HEK293T (cell line): ENCODE measurements at places on chromosomes 11 and 22.

DNA sequence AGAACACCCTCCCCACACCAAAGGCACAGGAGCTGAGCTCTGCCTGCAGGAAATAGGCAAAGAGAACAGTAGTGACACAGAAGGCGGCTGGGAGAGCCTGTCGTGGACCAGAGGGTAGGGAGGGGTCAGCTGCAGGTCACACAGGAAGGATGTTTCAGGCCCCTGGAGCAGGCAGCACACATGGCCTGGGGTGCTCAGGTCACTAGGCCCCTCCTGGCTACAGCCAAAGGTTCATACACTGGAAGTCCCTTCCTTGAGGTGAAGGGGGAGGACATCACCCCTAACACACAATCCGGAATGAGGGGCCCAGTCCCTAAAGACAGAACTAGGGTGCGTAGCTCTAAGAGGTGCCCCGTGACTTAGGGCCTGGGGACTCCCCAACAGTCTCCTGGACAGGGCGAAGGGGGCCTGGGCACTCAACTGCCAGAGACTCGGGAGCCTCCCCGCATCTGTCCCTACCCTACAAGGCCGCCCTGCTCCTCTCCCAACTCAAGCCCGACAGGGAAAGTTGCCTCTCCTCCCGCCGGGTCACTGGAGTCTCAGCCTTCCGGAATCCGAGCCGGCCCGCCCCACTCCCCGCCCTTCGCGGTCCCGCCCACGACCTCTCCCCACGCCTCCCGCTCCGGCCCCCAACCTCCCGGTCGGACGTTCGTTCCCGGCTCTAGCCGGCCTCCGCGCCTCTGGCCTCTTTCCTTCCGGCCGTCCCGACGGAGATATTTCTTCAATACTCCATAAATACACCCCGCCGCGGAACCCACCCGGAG is at the start of gene CYB5R2:
CYB5R2 (minus strand) TSS at position 541 of the 764 bp plus-strand sequence. CDS start 675 bp downstream, outside the sequence.
- DNase-seq = no peak

- no peak for DNase-seq
These were observed 404 bp downstream of the DCHS1 start for GRCh38 chr11:6655020-6655789.

DNA sequence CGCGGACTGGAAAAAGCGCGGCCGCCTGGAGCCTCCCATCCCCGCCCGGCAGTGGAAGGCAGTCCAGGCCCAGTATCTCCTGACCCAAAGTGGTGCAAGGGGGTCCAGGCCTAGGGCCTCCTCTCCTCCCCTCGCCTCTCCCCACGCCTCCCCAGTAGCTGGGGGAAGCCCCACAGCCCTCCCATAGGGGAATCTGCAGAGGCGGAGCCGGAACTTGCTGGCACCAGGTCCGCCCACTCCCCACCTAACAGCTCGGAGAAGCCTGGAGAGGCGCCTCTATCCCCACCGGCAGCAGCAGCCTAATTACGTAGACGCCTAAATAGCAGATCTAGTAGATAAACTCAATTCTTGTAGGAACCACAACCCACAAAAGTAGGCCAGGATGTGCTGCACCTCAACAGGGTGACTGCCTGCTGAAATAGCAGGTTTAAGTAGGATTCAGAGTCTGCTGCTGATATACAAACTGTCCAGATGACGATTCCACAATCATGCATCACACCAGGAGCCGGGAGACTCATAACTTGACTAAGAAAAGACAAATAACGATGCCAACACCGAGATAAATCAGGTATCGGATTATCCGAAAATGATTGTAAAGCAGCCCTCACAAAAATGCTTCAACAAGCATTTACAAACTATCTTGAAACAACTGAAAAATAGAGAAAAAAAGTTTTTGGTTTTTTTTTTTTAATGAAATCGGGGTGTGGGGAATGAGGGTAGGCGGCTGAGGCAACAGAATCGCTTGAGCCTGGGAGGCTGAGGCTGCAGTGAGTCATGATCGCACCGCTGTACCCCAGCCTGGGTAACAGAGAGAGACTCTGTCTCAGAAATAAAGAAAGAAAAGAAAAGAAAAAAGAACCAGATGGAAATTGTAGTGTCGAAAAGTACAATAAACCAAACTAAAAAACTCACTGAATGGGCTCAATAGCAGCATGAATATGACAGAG is 11.4 kb upstream of the BRD1 start:
- DNase-seq = peak; percentile 30

- DNase-seq = no peak
These were observed 13.4 kb downstream of the DGCR2 start for GRCh38 chr22:19108807-19109197.

GRCh38 chr11:75103380-75104026 is 6.8 kb upstream of the OR2AT4 start:
- no peak for DNase-seq

DNA sequence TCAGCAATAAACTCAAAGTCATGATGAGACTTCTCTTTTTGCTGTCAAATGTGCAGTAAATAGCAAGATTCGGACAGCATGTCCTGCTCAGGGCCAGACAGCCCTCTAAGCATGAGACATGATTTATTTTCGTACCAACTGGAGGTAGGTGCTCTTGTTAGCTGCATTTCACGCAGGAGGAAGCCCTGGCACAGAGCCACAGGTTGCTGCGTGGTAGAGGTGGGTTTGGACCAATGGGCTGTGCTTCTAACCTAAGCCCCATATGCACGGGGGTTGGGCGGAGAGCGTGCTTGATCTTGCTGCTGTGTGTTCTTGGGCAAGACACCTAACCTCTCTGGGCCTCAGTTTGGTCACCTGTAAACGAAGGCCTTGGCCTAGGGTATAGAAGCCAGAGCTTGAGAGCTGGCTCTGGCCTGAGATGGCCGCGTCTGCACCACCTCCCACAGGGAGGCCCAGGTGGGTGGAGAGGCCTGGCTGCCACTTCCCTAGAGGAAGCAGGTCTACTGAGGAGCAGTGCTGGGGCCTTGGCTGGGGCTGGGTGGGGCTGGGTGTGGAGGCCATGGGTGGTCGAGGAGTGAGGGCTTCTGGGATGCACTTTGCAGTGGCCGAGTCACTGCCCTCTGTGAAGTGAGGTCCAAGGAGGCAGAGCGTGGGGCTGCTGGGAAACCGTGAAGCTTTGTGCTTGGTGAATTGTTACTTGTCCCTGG is 38.5 kb upstream of the GRAMD4 start:
- DNase-seq = no peak

DNA sequence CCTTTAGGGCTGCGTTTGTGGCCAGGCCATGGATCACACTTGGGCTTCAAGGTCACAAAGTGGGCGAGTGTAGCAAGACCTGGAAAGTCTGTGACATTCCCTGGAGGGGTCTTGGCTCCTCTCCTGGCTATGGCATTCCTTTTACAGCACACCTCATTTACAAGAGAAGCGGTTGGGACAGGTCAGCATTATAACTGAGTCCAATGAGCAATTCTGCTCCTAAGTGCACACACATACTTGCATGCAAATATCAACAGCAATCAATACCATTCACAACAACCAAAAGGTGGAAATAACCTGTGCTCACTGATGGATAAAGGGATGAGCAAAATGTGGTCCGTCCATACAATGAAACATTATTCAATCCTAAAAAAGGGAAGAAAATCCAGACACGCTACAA is 298.2 kb downstream of the CTTN start:
- no peak for DNase-seq

GRCh38 chr22:21698430-21699329 is 32.9 kb downstream of the PPIL2 start:
- DNase-seq = no peak

GRCh38 chr11:43920598-43921419 is 21.6 kb upstream of the C11orf96 start:
- DNase-seq = no peak

- no peak for DNase-seq
These were observed 470.9 kb downstream of the ETS1 start for GRCh38 chr11:128116447-128116846.

DNA sequence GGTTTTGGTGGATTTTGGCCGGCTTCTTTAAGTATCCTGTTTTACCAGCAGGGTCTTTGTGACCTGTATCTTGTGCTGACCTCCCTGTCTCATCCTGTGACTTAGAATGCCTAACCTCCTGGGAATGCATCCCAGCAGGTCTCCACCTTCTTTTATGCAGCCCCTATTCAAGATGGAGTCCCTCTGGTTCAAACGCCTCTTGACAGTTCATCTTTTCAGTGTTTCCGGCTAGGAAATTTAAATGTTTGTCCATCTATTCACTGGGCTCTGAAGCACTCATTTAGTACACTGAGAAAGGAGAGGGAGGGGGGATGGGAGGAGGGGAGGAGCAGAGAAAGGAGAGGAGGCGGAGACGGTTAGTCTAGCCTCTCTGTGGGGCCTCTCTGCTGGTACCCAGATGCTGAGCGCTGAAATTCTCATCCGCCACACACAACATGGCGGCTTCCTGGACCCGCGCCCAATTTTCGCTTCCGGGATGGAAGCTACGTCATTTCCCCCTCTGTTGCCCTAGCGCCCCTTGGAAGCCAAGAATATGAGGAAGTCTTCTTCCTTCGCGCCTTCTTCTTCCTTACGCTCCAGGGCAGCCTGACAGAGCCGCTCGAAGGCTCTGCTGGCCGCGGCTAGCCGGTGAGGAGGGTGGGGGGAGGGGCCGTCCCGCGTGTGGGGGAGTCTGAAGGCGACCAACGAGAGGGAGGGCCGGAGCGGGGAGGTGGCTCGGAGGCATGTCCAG is 69.0 kb upstream of the SYT13 start:
- peak; percentile 80 for DNase-seq

DNA sequence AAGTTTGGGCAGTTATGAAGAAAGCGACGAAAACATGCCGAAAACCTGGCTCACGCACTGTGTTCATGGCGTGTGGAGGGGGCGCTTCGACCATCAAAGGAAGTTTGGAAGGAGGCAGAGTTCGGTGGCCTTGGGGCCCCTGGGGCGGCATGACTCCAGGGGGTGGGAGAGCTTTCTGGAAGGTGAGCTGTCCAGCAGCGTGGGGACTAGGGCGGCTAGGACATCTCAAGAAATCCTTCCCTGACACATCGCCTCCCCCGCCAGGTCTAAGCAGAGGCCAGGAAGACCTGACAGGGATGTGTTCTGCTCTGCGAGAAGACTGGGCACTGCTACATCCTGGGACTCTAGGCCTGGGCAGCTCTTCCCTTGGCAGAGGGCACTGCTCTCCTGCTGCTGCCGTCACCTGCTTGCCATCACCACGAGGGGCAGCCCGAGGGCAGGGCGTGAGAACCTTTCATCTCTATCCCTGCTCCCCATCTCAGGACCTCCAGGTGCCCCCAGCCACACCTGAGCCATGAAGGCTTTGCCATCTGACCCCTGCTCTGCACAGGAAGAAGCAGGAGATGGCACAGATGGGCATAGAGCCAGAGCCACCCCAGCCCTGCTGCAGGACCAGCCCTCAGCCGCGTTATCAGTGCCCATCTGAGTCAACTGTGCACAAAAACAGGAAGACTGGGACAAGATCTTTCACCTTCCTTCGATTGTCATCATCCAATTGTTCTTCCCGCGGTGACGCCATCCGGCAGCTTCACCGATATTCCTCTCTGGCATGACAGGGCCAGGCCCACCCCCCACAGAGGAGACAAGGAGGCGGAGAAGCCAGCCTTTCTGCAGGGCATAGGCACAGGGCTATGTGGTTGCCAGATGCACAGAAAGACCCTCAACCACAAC is 12.7 kb downstream of the LINC01488 start:
- DNase-seq = no peak

GRCh38 chr11:94315664-94316063 is 11.3 kb downstream of the IZUMO1R start:
- no peak for DNase-seq

DNA sequence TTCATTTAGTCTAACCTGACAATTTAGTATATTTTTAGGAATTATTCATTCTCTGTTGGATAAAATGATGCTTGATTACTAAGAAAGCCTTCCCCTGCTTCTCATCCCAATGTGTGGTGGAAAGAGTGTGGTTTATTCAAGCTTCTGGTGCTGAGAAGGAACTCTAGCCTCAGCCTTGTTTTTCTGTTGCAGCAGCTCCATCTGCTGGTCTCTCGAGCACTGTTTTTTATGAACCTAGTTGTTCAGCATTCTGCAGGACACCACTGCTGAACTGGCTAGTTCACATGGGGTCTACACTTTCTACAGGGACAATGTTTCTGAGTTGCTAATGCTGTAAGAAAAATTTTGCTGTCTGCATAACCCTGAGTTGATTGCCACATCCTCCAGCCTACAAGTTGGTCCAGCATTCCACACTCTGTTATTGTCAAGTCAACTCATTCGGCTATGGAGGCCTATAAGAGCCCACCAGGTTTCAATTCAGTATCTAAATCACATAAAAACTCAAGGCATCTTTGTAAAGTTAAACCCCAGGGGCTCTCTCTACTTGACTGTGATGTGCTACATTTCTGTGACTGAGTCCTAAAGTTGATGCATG is 14.3 kb downstream of the OR2AG2 start:
- peak; percentile 55 for DNase-seq

DNA sequence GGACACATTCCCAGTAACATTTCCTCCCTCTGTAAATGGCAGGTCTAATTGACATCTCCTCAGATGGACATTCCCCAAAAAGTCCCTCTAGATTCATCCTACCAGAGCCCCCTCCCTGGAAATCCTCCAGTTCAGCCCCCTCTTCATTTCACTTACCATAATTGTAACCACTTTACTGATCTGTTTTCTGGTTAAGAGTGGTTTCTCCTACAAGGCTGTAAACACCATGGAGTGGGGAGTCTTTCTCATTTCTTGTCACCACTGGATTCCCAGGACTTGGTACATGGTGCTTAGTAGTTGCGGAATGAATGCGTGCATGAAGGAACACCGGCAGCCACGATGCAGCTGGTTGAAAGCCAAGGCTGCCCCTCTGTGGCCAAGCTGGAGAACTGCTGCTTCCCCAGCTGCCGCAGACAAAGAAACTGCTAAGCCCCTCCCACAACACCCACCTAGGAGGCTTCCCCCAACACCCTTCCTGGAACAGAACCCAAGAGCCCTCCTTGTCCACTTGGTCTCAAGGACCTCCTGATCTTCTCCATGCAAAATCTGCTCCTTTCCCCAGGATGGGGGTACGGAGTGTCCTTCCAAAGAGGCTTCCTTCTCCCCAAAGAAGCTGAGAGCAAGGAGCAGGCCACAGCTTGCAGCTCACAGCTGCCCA is 18.6 kb upstream of the SCARF2 start:
- peak; percentile 94 for DNase-seq

- no peak for DNase-seq
These were observed 116.2 kb downstream of the KIAA1671 start for GRCh38 chr22:25068707-25069106.

DNA sequence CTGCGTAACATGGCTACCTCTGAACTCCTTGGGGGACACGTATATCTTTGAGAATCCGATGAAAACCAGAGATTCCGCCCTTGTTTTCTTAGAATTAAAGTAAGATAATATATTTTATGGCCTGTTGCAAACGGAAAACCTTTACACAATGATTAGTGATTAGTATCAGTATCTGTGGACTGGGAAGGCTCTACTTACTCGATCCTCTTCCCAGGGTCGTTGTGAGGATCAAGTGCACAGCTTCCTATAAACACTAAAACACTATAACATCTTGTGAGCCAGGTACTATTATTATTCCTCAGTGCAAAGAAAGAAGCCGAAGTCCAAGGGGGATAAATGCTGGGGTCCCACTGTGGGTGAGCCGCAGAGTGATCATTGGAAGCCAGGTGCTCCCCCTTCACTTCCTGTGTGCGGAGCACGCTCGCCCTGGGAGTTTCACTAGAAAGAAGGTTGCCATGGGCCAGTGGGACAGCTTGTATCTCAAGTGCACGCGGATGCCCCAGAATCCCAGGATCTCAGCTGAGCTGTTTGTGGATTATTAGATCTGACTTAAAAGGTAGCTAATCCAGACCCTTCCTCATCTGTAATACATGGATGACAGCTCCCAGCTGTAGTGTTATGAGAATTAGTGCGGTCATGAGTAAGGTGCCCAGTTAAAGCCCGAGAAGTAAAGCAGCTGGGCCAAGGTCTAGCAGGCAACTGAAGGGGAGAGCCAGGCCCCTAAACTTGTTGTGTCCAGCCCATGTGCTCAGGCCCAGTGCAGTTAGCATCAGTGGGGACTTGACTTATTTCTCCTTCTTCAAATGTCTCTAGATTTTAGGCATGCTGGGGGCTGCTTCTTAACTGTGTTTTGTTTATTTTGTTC is 839 bp downstream of the CBY1 start:
- peak; percentile 55 for DNase-seq
